ENCODE measurements at places on chromosomes 11 and 22.

DNA sequence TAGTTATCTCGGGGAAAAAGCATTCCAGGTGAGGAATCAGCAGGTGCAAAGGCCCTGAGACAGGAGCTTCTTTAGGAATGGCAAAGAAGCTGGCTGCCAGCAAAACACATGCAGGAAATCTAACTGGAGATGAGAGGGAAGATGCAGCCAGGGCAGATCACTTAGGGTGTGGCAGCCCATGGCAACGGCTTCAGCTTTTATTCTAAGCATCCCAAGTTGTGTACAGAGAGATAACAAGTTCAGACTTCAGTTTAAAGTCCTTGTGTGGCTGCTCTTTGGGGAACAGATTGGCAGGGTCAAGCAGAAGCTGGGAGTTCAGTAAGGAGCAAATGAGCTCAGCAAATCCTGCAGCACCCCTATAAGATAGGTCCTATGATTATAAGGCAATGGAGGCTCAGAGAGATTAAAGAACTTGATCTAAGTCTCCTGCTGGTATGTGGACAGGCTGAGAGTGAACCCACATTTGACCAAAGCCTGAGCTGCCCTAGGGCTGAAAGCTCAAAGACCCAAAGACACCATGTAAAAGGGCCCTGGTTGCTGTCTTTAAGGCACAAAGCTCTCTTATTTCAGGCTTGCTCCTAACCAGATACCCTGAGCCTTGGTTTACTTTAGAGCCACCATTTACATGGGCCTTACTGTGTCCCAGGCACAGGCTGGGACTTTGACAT, 466.8 kb downstream of the SOX6 start:
- no peak for DNase-seq

DNA sequence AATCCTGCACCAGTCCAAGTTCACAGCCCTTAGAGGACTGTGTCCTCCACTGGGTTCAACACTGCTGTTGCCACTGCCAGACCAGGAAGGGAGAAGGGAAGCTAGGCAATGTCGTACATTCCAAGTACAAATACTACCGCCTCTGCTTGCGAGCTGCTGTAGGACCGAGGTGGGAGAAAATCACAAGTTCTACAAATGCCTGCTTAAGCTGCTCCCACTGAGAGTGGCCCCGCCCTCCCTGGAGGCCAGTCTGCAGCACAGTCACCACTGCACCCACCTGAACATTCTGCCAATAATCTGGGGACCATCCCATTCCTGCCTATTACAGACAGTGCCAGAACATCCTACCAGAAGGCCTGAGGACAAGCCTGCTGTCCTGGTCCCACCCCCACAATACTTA, 707.5 kb upstream of the ANO5 start:
- no peak for DNase-seq

GRCh38 chr11:96367342-96367741, 22.4 kb downstream of the CCDC82 start:
- DNase-seq: no peak

- peak; percentile 70 for DNase-seq
These were observed at the start of gene APOL3 for GRCh38 chr22:36160499-36160942. Gene APOL3, minus strand, starts transcription at chr22:36160755. Its CDS starts 11,700 bp downstream, at chr22:36149055.

- peak; percentile 14 for DNase-seq
These were observed 16.2 kb downstream of the API5 start for GRCh38 chr11:43327987-43328386.

GRCh38 chr11:128103278-128103873, 484.0 kb downstream of the ETS1 start:
- DNase-seq: no peak

DNA sequence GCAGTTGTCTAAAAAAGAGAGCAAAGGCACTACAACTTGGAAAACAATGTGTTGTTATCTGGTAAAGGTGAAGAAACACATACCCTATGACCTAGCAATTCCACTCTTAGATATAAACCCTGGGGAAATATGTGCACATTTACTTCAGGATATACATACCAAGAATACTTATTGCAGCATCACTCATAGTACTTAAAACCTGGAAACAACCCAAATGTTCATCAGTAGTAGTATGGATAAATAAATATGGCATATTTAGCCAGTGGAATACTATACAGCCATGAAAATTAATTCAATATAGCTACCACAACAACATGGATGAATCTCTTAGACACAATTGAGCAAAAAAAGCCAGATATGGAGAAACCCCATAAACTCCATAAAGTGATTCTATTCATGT, 26.1 kb upstream of the MICAL2 start:
- DNase-seq: no peak

DNA sequence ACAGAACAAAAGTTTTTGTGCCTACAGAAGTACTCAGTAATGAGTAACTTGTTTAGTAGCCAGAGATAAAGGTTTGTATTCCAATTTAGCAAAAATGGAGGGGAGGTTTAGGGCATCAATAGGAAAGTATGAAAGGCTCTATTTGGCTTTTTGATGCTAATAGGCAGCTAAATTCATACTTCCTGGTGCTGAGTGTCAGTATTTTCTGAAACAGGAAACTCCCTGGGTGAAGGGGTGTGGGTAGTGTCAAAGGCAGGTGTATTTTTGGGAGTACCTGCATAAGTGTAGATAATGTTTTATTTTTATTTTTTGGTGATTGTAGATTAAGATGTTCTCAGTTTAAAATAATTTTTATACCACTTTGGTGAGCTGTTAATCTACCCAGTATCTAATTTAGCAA, 29.3 kb upstream of the MMP7 start:
- DNase-seq: no peak
